ENCODE measurements at places on chromosomes 12 and 14. TPM values are rescaled to one million over a fixed set of nuclear protein-coding genes. Genes with fewer than 3 reads are reported as not detected.

Gene COCH
- 4.4 TPM for total RNA-seq

Gene BLTP3B
- total RNA-seq, result 24.1 TPM

Gene PLXNC1
- 7.4 TPM for total RNA-seq

Gene CLEC6A
- total RNA-seq, result not detected

Gene PRH2
- not detected for total RNA-seq

Gene GAS2L3
- 16.0 TPM for total RNA-seq

Gene PLEKHH1
- 63.2 TPM for total RNA-seq

Gene CLEC2A
- not detected for total RNA-seq

- no peak for DNase-seq
Measured at GRCh38 chr14:41773536-41774279, 167.0 kb downstream of the LRFN5 start.

DNA sequence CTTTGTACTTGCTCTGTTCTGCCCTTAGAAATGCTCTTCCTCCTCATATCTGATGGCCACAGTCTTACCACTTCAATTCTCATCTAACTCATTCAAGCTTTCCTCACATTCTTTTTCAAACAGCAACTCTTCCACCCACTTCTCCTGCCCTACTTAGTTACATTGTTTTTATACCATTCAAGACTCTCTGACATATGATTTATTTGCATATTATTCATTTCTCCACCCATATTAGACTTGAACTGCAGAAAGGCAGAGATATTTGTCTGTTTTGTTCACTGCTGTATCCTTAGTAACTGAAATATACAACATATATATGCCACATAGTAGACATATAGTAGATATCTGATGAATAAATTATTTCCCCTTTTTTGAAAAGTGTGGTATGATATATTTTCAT is 95.5 kb upstream of the DCN start:
- DNase-seq, result no peak

- DNase-seq, result no peak
Measured at GRCh38 chr12:101097829-101098580, 112.0 kb downstream of the SLC5A8 start.

GRCh38 chr14:96252999-96253539 is 2.9 kb upstream of the BDKRB1 start:
- DNase-seq, result no peak

DNA sequence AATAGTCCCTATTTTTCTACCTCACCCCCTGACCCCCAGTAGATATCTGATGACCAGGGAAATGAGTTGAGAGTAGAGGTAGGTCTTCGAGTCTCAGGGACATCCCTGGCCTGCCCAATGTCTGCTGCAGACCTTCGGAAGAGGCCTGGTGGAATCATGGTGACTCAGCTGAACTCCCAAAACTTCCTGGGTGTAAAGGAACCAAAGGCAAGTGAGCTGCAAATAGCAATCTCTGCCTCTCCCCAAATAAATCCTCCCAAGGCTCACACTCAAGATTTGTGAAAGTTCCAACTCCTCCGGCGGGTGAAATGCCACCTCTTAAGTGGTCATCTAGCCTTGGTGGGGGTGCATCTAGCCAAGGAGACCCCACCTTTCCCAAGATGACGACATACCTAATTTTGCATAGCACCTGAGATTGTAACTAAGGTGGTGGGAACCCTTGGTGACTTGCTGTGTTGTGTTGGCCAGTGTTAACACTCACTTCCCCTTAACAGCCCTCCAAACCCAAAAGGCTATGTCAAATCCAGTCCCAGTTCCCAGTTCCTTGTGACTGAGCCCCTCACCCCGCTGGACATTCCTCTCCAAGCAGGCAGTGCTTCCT is 6.3 kb downstream of the ZFP36L1 start:
- DNase-seq, result no peak

- no peak for DNase-seq
Measured at GRCh38 chr12:47549258-47549657, 156.6 kb downstream of the RPAP3 start.

DNA sequence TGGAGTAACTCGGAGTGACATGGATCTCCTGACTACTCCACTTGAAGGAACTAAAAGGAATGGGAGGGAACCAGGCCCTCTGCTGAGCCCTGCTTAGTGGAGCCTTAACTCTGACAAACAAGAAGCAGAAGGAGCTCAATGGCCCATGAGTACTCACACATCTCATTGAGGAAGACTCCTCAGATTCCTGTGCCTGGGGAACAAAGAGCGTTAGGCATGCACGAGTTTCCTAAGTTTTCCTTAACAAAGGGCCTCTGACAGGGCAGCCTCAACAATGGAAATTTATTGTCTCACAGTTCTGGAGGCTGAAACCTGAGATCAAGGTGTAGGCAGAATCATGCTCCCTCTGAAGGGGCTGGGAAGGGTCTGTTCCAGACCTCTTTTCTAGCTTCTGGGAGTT is 185.7 kb upstream of the NTF3 start:
- DNase-seq, result no peak

DNA sequence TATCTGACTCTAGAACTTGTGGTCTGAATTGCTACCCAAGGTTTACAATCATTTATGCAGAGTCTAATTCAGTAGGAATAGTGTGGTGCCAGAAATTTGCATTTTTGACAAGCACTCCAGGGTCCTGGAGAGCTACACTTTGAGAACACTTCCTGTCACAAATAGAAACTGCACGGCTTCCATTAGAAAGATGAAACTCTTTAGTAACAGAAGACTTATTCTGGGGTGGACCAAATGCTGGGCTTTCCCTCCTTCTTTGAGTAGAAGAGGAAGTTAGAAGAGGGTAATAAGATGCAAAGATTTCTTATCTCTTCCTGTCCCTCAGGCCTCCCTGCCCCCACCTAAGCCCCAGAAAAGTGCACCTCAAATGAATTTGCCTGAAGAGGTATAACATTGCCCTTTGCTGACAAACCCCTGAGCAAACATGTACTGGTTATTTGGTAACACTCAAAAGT is 28.4 kb downstream of the DGLUCY start:
- DNase-seq, result no peak

GRCh38 chr14:32546246-32546645 is 217.1 kb downstream of the AKAP6 start:
- DNase-seq, result no peak

- DNase-seq, result no peak
Measured at GRCh38 chr12:41162461-41162860, 25.7 kb upstream of the PDZRN4 start.

DNA sequence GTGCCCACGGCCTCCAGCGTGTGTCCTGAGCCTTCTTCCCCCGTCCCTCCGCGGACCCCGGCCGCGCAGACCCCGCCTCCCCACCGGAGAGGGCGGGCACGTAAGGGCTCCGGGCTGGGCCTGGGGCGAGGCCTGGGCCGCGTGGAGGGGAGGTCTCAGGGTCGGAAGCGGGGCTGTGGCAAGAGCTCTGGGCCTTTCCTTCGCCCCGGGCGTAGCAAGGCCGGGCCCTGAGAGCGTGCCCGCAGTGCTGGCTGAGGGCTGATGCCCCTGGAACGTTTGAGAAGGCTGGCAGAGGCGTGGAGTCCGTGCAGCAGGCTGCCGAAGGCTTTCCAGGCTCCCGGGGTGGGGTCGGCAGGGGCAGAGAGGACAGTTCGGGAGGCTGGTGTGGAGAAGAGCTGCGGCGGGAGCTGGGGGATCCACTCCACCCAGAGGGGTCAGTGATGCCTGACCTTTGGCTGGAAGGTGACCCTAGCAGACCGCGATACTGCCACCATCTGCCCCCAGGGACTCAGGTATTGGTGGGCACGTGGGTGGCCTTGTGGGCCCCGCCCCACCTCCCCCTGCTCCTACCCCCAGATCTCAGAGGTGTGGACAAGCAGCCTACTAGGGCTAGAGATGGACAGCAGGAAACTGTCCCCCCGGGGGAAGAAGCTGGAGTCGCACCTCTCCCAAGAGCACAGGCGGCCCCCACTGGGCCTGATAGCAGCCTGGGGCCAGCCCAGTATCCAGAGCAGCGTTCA is 558 bp downstream of the TEX22 start:
- DNase-seq, result no peak

GRCh38 chr14:91341334-91341733 is 76.3 kb downstream of the CCDC88C start:
- DNase-seq, result no peak

DNA sequence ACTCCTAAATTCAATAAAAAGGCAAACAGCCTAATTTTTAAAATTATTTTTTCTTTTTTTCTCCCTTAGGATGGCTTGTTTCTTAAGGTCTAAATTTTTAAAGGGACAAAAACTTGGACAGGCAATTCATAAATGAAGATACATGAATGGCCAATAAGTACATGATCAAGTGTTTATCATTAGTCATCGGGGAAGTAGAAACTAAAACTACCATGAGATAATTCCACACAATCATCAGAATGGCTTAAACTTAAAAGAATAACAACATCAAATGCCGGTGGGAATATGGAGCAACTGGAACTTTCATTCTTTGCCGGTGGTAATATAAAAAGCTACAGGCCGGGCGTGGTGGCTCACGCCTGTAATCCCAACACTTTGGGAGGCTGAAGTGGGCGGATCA is 29.1 kb downstream of the MOK start:
- DNase-seq, result no peak

DNA sequence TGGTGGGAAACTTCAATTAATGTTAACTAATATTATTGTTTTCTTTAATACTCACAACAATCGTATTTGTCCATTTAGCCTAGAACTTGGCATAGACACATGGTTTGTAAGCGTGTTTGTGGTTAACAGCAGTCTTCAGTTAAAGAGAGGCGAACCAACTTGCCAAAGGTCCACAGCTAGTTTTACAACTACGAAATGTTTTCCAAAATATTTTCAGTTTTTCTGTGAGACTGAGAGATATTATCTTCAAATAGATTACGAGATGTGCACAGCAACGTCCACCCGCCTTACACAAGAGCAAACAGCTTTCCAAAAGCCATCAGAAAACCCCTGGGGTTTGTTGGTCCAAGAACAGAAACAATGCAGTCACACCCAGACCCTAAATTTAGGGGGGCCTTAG is 58.6 kb upstream of the RASSF3 start:
- no peak for DNase-seq

DNA sequence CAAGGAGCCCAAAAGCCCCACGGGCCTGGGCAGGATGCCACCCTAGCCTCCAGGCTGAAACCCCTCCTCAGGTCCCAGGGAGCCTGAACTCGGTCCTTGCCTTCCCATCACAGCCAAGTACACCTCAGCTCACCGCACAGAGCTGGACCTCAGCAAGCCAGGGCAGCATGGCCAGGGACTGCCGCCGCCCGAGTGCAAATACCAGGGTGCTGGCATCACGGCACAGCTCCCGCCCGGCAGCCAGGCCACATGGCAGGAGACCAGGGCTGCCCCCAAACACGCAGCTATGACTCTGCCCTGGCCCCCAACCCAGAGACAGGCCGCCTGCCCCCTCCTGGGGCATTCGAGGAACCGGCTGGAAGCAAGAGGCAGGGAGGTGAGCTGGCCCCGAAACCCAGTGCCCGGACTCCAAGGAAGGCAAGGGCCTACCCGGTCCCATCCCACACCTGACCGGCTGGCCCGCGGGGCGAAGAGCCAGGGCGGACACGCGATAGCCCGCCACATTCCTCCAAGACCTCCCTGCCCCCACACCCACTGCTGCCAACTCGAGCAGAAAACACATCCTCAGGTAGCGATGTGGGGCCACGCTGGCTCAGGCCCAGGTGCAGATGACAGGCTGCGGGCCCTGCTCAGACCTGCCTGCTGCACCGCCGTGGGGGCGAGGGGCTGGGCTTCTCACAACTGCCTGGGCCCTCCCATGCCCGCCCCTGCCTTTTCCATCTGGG is 2.7 kb downstream of the JAG2 start:
- DNase-seq, result no peak

Data from left colon (tissue), 2 donors.